AG04449 (cell line): ENCODE measurements at places on chromosomes 12 and 14.

DNA sequence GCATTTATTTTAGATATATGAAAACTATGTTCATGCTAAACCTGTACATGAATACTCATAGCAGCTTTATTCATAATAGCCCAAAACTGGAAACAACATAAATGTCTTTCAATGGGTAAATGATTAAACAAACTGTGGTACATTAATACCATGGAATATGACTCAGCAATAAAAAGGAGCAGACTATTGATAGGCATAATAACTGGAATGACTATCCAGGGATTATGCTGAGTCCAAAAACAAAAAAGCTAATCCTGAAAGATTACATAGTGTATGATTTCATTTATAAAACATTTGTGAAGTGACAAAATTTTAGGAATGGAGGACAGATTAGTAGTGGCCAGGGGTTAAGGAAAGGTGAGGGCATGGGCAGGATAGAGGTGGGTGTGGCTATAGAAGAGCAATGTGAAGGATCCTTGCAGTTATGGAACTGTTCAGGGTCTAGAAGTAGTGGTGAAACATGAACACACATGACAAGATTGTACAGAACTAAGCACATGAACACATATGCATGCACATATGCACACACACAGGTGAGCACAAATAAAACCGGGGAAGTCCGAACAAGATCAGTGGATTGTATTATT lies 61.1 kb upstream of the CDKN3 start:
- DNase-seq: no peak

GRCh38 chr12:72241552-72241951 lies 30.6 kb upstream of the TRHDE start:
- no peak for DNase-seq

DNA sequence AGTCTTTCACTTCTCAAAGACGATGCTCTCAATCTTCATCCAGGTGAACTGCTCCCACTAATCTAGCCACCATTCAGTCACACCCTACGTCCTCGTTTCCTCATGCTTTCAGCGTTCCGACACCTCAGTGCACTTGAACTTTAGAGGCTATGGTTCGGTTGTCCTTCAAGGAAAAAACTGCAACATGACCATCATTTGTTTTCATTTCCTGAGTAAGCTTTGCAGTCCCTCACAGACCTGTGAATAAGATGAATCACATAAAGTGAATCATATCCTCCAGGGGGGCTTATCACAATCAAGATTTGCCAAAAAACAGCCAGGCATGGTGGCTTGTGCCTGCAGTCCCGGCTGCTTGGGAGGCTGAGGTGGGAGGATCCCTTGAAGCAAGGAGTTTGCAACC lies 80.2 kb downstream of the TMCC3 start:
- DNase-seq: no peak

GRCh38 chr14:30077946-30078345 lies 150.3 kb upstream of the PRKD1 start:
- DNase-seq: no peak

DNA sequence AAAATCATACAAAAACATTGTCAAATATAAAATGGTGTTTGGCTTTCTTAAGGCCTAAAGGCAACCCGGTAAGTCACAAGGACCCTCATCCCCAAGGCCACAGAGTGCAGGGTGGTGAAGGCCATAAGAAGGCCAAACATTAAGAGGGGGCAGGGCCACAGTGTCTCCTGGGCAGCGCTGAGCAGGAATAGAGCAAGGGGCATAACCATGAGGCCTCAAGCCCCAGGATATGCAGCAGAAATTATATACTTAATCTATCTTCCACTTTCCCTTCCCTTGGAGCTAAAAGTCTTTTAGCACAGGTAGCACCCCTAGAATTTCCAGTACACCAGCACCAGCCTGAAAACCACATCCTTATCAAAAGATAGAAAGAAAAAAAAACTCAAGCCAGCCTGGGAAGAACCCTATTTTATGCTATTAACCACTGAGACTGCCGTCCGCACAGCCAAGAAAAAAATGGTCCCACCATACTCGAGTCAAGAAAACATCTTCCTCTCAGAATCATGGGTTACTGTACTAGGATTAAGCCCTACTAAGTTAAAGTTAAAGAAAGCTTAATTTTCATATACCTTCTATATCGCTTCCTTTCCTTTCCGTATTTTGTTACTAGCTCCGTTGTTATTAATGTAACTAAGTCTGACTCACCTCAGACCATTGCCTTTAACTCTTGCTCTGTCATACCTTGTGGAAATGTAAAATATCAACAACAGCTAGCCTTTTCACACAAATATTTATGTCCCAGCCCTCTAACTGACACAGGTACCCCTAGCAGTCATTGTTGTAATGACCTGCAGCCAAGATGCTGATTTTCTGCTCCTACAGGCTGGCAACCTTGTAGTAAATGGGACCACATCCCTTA lies 20.1 kb downstream of the KLRK1 start:
- DNase-seq: no peak

GRCh38 chr14:40386433-40386832 lies 954.2 kb upstream of the FBXO33 start:
- DNase-seq: no peak

DNA sequence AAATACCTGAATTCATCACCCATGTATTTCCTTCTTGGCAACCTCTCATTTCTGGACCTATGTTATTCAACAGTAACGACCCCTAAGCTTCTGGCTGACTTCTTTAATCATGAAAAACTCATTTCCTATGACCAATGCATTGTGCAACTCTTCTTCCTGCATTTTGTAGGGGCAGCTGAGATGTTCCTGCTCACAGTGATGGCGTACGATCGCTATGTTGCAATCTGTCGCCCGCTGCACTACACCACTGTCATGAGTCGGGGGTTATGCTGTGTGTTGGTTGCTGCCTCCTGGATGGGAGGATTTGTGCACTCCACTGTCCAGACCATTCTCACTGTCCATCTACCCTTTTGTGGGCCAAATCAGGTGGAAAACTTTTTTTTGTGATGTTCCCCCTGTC lies 356 bp downstream of the OR4Q2 start:
- no peak for DNase-seq

GRCh38 chr14:77313371-77313770 lies 7.3 kb downstream of the POMT2 start:
- DNase-seq: no peak

GRCh38 chr12:18799561-18799960 lies 61.6 kb downstream of the CAPZA3 start:
- no peak for DNase-seq

DNA sequence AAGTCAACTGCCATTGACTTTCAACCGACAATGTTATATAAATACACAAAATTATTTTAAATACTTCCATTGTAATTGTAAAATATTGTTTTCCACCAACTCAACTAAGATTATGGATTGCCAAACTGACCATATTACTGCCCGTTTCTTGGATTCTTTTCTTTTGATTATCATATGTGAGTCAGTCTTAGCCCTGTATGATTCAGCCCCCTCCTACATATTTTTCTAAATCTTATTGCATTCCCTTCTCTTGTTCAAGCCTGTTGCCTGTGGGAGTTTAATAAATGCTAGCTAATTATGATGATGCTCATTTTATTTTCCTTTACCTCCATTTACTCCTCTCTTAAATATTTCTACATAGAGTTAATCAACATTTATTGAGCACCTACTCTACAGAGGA lies 6.8 kb downstream of the RASSF9 start:
- DNase-seq: no peak

DNA sequence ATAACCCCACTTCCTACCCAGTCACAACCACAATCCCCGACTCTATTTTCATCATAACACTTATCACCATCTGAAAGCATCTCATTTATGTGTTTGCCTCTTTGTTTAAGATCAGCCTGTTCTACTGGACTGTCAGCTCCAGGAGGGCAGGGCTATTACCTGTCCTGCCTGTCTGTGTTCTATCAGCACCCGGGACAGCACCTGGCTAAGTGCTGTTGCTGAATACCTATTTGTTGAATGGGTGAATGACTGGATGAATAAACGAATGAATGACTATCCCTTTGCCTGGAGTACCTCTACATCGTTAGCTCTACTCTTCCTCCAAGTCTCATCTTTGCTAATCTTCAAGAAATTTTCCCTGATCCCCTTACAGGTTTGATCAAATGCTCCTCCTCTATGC lies 69.0 kb downstream of the WSCD2 start:
- no peak for DNase-seq

DNA sequence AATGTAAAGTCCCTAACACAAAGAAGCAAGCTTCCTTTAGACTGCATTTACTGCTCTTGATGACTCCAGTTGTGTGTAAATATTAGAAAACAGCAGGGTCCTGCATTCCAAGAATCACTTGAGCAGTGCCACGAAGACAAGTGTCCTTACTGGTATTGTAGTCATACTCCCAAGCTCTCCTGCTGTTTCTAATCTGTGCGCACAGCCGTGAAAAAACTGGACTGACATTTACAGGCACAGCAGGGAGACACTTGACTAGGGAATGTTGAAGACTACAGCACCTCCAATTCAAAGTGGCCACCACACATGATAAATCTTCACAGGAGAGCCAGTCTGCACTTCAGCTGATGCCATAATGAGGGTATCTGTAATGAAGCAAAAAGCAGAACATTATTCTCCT lies 91.4 kb downstream of the VRK1 start:
- DNase-seq: no peak

DNA sequence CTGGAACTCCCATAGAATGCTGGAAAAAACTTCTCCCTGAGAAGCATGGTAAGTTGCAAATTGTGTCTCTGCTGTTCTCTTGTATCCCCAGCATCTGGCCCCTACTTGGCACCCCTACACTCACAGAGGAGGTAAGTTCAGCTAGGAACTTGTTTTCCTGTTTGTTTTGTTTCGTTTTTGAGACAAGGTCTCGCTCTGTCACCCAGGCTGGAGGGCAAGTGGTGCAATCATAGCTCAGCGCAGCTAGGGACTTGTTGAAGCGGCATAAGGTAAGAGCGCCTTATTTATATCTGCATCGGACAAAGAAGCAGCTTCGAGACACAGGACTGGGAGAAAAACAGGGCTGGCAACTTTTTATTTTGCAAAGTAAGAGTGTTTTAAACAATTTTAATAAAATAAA lies 18.5 kb upstream of the ANO2 start:
- DNase-seq: no peak

DNA sequence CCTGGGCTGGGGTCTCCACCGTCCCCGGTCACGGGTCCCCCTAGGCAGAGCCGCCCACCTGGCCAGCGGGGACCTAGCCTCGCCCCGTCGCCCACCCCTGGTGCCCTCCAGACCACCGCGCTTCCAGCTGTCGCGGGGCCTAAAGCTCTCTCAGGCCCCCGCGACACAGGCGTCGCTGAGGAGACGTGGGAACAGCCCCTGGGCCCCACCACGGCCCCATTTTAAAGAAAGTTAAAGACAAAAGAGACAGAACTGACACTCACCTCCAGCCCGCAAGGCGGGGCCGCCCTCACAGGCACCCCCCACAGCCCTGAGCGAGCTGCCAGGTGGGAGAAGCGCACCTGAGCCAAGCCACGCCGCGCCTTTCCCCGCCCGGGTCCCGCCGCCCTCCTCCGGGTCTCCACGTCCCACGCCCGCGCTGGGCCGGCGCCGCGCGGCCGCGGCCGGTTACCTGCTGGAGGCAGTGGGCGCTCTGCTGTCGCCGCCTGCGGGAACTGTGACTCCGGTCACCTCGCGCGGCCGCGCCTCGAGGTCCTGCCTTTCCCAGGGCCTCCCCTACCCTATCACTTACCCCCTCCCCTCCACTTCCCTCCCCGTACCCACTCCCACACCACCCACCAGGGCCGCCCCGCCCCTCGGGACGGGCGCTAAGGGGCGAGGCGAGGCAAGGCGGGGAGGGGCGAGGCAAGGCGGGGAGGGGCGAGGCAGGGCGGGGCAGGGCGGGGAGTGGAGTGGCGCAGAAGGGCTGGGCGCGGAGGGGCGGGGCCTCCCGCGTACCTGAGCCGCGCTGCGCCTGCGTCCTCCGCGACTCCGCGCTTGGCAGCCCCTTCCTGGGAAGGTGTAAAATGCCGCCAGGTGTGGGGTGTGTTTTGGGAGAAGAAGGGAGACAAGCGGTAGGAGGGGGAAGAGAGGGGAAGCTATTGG lies 31.2 kb downstream of the TC2N start:
- no peak for DNase-seq

DNA sequence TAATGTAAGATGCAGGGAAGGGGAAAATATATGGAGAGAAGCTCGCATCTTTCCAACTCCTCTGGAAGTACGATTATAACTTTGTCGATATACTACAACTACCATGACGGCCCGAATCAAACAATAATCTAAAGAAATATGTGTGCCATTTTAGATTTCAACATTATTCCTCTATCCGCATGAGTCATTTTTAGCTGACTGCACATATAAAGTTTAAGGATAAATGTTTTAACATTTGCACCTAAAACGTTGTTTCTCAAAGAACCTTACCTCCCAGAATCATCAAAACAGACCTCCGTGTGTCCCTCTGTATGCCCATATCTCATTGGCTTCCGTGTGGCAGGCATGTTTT lies 482 bp downstream of the WDHD1 start:
- no peak for DNase-seq

DNA sequence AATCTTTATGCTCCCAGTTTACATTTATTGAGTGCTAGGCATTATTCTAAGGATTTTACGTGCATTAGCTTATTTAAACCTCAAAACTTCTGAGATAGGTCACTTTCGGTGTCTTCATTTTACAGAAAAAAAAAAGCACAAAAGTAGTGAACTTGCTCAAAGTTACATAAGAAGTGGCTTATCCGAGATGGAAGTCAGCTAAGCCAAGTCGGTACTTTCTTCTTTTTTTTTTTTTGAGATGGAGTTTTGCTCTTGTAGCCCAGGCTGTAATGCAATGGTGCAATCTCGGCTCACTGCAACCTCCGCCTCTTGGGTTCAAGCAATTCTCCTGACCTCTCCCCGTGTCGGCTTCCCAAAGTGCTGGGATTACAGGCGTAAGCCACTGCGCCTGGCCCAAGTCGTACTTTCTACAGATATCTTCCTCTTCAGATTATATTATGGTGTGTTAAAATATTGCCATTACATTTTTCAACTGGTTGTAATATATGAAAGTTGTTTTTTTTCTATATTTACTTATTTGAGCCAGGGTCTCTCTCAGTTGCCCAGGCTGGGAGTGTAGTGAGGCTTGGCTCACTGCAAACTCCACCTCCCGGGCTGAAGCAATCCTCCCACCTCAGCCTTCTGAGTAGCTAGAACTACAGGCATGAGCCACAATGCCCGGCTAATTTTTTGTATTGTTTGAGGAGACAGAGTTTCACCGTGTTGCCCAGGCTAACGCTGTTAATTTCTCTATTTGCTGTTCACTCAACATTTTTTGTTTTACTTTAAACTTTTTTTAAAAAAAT lies 8.9 kb downstream of the DPPA3 start:
- DNase-seq: no peak

DNA sequence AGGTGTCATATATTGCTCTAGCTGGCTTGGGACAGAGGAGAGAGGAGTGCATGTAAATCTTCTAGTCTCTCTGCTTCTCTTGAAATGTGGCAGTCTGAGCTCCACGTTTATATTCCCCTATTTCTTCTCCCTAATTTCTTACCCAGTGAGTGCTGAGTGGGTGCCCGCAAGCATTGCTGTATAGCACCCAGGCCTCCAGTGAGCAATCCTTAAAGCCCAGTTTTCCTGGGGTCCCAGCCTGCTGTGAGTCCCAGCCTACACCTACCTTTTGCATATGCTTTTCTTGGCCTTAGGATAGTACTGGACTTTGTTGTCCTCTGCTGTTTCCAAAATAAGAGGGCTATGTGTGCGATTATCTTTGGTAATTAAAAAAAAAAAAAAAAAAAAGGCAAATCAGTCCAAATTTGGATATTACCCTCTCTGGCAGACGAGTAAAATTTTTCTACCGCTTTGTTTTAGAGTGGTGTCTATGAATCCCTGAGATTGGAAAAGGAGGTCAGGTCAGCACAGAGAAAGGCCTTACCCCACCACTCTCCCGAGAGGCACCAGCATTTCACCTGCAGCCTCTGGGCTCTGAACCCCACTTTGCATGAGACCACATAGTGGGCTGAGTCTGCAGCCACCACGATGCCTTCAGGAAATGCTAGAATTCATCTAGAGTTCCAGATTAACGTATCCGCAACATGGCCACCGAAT lies 1.1 kb downstream of the MGST1 start:
- DNase-seq: no peak
